ENCODE measurements at places on chromosomes 4 and X.

GRCh38 chr4:42280327-42281095 lies 116.8 kb upstream of the SHISA3 start:
- no peak for DNase-seq

- no peak for DNase-seq
Measured at GRCh38 chr4:140004922-140005627, 148.9 kb downstream of the MAML3 start.

GRCh38 chr4:2347190-2347589 lies 71.3 kb downstream of the ZFYVE28 start:
- DNase-seq = no peak

- DNase-seq = no peak
Measured at GRCh38 chrX:8052909-8053308, 118.2 kb downstream of the VCX2 start.

DNA sequence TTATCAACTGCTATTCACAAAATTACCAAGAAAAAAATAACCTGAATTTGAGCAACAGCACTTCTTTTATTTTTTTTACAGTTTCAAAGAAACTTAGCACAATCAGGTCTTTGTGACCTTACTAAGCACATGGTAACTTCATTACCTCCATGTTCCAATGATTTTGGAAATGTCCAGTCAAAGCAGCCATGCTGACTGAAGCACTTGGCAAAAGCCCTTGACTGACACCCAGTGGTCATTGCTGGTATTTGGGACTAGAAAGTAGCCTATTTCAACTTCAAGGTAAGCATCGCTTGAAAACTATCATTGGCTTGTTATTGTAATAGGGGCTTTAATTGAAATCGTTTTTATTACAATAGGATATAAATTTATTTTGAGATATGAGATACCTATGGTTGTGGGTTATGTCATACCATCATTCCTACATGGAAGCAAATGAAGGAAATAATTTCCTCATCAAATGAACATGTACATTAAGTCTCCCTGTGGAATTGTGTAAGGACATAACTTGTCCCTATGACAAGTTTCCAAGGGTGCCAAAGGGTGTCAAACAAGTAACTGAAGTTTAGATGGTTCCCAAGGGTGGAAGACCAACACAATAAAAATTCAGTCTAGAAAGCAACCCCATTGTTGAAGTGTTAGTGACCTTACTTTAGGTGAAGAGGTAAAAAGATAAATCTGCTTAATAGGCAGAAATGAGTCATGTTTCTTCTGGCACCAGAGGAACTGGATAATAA lies 15.2 kb upstream of the ANXA10 start:
- DNase-seq = no peak

DNA sequence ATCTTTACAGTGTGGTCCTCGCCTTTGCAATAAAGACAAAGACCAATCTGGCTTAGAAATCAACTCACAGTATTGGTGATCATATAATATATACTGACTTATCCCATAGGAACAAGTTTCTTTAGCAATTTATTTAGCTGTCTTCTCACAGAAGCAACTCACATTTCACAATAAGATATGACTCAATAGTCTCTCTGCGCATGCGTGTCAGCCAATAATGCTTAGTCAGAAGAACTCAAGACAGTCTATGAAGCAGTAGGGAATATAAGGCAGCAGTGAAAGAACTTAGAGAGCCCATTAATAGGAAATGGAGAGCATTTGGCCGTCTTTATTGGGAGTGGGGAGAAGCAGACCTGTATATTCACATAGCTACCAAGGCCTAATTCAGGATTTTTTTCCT lies 216.7 kb downstream of the IL13RA2 start:
- no peak for DNase-seq

GRCh38 chrX:71067712-71068043 lies 456 bp downstream of the SNX12 start:
- no peak for DNase-seq

DNA sequence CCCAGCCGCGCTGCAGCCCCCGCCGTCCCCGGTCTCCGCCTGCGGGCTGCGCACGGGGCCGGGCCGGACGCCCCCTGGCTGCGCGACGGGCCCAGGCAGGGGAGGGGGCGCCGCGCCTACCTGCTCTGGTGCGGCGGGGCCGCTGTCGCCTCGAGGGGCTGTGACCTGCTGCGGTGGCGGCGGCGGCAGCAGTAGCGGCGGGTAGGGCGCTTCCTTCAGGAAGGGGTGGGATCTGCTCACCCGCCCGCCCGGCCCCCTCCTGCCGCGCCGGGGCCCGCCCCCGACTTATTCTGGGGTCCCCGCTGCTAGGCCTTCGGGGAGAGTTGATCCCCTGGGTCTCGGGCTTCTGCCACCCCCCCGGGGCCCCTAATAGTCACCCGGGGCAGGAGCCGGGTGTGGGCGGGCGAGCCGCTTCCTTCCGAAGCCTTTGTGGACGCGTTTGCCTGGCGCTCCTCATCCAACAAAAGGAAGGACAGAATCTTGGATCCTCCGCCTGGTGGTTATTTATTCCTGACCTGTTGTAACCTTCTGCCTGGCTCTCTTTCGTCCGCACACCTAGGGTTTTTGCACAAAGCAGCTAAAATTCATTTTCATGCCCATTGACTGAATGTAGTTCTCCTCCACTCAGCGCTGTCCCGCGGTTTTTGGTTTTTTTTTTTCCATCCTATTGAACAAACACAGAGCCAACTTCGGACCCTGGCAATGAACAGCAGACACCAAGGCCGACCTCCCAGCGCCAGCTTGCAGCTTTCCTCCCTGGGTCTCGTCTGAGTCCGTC lies at the start of gene TMEM150C:
Gene TMEM150C (minus strand): TSS at position 203 of the 778 bp plus-strand sequence. CDS start 57,331 bp downstream, outside the sequence.
- DNase-seq = no peak

DNA sequence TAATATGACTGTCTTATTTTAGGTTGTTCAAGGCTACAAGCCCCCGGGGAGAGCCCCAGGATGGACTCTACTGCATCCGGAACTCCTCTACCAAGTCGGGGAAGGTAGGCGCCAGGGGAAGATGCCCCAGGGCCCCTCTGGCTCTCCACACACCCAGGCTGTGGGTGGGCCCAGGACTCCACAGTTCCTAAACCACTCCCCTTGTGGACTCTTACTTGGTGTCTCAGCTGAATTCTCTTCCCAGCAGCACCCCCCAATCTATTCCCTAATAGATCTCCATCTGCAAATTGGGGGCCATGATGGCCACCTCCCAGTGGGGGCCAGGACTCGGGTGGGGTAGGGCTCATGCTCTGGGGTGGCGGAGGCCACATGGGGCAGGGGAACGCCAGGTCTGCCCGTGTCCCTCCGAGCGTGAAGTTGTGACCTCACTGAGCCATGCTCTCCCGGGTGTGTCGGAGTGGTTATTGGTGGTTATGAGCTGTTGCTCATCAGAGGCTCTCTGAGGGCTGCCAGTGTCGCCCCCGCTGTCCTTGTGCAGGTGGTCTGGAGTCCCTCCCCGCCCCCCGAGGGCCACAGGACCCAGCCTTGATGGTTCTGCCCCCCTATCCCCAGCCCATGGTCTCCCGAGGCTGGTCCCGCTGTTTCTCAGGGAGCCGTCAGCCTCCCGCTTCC lies 11.2 kb upstream of the ADD1 start:
- DNase-seq = no peak

DNA sequence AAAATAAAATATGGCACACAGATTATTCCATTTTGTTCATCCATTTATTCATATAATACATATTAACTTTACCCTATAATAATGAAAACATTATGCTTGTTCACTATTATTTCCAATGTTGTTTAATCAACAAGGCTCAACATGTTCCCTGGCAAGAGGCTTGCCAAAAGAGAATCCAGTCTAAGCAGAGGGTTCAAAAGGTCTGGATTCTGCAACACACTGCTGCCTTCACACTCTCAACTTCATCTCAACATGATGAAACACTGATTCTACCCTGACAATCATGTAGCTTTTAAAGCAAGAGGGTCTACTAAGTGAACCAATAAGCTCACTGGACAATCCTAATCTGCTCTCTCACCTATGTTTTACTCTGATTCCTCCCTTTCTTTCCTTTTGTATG lies 101.1 kb downstream of the MID1 start:
- DNase-seq = no peak

DNA sequence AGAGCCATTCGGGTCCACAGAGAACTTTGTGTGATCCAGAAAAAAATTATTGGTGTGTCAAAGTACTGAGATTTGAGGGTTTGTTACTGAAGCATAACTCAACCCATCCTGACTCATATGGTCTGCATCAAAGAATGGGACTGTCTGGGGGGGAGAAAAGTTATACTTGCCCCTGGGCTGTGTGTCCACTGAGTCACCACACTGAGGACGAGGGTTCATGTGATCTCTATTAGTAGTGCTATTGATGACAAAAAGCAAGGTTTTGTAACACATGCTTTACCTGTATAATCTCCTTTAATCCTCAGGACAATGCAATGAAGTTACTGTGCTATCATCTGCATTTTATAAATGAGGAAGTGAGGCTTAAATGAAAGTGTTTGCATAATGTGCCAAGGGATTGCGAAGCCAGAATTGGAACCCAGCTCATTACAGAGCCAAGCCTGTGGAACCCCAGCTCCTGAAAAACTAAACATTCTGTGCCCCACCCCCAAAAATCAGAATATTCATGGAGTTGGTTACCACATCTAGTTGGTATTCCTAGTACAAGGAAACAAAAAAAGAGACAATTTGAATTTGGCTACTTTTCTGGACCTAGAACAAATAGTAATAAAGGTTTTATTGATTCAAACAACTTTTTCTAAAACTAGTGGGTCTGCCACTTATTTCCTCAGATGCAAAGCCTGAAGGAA lies 31.2 kb downstream of the CCDC149 start:
- no peak for DNase-seq

DNA sequence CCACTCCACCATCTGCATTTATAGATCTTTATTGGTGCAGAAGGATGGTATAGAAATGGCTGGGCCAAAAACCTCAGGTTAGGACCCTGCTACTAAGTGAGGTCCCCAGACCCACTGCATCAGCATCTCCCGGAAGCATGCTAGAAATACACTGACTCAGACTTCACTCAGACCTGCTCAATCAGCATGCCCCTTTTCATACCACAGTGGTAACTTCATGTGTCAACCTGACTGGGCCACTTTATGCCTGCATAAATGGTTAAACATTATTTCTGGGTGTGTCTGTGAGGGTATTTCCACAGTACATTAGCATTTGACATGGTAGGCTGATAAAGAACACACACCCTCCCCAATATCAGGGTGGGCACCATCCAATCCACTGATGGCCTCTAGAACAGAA lies 118.6 kb upstream of the VCX3B start:
- DNase-seq = no peak

DNA sequence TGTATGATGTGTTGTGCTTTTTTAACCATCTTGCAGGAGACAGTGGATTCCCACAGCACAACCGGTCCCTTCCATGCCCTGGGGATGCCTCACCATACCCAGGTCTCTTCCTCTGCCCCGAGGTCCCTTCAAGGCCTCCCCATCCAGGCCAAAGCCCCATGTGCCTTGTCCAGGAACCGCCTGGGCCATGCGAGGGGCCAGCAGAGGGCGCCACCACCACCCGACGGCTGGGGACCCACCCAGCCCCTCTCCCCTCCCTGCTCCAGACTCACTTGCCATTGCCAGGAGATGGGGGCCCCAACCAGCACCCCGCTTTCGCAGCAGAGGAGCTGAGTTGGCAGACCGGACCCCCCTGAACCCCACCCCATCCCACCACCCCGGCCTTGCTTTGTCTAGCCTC lies 485.5 kb downstream of the TRAM1L1 start:
- DNase-seq = no peak

- no peak for DNase-seq
Measured at GRCh38 chr4:45957353-45957752, 166.5 kb downstream of the GABRG1 start.

- no peak for DNase-seq
Measured at GRCh38 chr4:1182313-1182712, 9.9 kb upstream of the SPON2 start.

DNA sequence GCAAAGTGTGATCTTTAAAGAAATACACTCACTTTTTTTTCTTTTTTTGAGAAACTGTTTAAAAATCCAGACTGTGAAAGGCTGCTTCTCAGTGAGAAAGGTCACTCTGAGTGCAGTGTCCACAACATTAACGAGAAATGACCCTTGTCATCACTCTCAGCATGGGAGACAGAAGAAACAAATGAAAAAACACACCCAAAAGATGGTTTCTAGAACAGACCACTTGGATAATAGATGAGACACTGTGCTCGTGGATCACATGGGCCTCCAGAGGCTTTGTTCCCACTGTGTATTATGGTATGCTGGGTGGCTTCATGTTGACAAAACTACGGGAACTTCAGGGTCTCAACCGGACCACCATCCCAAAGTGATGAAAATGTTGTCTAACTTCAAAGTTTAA lies 64.9 kb downstream of the NEUROG2 start:
- no peak for DNase-seq

DNA sequence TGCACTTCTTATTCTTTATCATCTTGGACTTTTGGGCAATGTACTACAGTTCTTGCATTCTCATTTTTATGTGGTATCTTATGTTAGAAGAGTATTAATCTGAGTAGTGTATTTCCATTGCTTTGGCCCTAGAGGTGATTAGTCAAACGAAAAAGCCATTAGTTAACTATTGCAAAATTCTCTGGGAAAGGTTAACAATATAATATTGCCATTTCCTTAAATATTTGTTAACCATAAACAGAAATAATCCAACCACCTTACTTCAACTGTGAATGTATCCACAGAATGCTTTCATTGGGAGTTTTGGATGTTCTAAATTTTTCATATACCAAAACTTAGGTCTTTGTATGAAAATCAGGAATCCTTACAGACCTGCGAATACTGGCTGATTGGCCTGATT lies 294.6 kb upstream of the UGT8 start:
- DNase-seq = no peak

- DNase-seq = no peak
Measured at GRCh38 chr4:4254666-4255065, 6.6 kb upstream of the TMEM128 start.

DNA sequence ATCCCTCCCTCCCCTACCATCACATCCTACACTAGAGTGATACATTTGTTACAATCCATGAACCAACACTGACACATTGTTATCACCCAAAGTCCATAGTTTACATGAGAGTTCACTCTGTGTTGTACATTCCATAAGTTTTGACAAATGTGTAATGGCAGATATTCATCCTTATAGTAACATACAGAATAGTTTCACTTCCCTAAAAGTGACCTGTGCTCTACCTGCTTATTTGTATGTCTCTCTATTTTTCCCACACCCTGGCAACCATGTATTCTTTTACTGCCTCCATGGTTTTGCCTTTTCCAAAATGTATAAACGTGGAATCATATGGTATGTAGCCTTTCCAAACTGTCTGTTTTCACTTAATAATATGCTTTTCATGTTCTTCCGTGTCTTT lies 42.2 kb upstream of the HPGD start:
- no peak for DNase-seq

DNA sequence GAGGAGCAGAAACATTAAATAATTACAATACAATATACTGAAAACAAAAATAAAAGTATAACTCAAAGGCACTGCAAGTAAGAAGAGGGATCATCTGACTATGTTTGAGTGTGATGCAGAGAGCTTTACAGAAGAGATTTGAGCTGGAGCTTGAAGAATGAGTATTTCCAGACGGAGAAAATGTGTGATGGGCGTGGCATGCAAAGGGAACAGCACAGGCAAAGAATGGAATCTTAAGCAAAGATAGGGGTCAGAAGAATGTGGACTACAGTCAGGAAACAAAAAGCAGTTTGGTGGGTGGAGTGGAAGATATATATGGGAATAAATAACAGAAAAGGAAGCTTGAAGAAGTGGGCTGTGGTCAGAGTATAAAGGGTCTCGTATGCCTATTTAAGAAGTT lies 45.5 kb downstream of the OPHN1 start:
- DNase-seq = no peak
